Stimulated activated naive CD4-positive, alpha-beta T cell (primary cell): ENCODE measurements at places on chromosomes 5 and 9.

DNA sequence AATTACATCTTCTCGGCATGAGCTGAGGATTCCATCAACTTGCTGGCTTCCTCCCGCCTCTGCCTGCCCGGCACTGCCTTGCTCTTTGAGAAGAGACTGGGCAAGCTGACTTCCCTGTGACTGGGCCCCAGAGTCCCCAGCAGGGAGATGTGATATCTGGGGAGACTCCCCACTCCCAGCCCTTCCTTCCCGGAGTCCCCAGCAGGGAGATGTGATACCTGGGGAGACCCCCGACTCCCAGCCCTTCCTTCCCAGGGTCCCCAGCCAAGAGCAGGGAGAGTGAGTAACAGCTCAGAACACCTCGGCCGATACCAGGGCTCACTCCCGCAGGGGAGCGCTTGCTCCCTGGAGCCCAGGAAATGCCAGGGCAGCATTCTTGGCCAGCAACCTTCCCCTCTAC, 90.1 kb upstream of the NEURL1B start:
- DNase-seq = no peak

GRCh38 chr5:108878756-108879155, 131.1 kb downstream of the FER start:
- DNase-seq = no peak

DNA sequence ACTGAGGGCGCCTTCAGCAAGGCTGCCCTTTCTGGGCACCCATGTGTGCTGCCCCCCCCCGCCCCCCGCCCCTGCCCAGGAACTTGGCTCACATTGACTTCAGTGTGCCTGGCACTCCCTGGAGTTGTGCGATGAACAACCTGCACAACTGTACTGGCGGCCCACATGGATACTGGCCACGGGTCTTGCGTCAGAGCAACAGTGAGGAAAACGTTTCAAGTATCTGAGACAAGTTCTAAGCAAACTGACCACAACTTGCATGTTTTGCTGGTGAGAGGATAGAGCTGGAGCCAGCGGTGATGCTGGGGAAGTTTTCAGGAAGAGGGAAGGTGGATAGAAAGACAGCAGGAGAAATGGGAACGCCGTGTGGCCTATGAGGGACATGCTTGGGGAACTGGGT, 45.4 kb downstream of the HABP4 start:
- no peak for DNase-seq

GRCh38 chr5:100299261-100299660, 235.9 kb upstream of the FAM174A start:
- no peak for DNase-seq

- no peak for DNase-seq
Observed at GRCh38 chr5:6321078-6321477, 57.3 kb downstream of the MED10 start.

DNA sequence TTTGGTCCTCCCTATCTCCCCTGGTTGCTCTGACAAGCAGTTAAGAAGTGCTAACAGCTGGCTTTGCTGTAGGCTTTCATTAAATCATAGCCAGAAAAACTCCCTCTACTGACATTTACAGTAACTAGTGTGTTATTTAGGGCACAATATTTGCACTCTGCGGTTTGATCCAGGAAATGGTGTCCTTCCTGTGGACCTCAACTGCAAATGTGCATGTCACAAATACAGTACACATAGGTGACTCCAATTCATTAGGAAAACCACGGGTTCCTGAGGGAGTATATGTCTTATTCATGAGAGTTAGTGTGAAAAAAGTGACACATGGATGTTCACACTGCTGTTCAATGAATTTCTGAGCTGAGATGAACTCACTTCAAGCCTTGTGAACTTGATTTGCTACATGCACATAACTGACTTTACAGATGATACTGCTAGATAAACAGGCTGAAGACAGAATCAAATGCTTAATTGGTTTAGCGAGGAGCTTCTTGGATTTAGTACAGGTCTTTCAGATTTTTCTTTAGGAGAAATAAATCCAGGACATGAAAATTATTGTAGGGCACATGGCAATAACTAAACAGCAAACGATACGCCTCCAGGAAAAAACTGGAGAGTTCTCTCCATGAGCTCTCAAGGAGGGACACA, 281.5 kb downstream of the EFNA5 start:
- DNase-seq = no peak

GRCh38 chr9:73643379-73644013, 491.8 kb downstream of the ANXA1 start:
- no peak for DNase-seq

GRCh38 chr5:77629509-77630113, 8.9 kb downstream of the OTP start:
- peak; percentile 29 for DNase-seq
